ENCODE measurements at places on chromosomes 1 and 21. TPM values are rescaled to one million over a fixed set of nuclear protein-coding genes. Genes with fewer than 3 reads are reported as not detected.

HOOK1 gene
- not detected for total RNA-seq

- DNase-seq, result no peak
Observed at GRCh38 chr21:31997191-31997590, 124.4 kb downstream of the HUNK start.

MCOLN2 gene
- total RNA-seq, result 14.9 TPM

MRPS6 gene
- total RNA-seq, result 19.1 TPM

NTRK1 gene
- 1.3 TPM for total RNA-seq

- DNase-seq, result no peak
Observed at GRCh38 chr1:160823296-160823695, 27.3 kb downstream of the LY9 start.

GRCh38 chr21:18368205-18368604, 35.4 kb downstream of the TMPRSS15 start:
- no peak for DNase-seq

CBR3 gene
- 15.2 TPM for total RNA-seq

- DNase-seq, result no peak
Observed at GRCh38 chr1:112697781-112698201, 9.1 kb downstream of the RHOC start.

DNA sequence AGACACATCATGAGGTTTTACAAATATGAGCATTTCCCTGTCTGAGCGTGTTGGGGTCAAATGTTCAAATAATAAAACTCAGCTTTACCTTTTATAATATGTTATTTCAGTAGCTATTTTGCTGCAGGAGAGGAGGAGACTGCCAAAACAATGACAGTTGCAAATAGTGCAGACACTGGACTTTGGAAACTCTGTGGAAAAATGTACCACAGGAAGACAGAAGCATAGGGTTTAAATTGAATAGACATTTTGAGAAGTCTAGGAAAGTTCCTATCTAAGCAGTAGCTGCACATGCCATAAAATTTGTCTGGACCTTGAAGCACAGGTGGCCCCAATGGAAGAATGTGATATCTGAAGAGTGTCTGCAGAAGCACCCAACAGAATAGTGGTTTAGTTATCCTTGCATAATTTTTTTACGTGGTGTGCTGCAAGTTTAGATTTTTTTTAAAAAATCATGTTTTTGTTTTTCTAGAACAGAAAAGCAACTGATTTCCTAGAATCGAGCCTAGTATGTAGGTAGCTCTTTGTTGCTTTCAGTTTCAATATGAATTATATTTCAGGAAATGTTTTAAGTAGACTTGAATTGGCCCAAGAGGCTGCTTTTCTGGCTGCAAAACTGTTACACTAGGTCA, 14.0 kb upstream of the GBP5 start:
- DNase-seq, result no peak

- DNase-seq, result no peak
Observed at GRCh38 chr1:200353232-200353631, 56.6 kb downstream of the ZNF281 start.

RCSD1 gene
- total RNA-seq, result not detected

SH3GLB1 gene
- 41.4 TPM for total RNA-seq

TFF2 gene
- not detected for total RNA-seq

- DNase-seq, result no peak
Observed at GRCh38 chr1:231417513-231417912, 4.6 kb downstream of the EGLN1 start.

SPRR1B gene
- not detected for total RNA-seq

DNA sequence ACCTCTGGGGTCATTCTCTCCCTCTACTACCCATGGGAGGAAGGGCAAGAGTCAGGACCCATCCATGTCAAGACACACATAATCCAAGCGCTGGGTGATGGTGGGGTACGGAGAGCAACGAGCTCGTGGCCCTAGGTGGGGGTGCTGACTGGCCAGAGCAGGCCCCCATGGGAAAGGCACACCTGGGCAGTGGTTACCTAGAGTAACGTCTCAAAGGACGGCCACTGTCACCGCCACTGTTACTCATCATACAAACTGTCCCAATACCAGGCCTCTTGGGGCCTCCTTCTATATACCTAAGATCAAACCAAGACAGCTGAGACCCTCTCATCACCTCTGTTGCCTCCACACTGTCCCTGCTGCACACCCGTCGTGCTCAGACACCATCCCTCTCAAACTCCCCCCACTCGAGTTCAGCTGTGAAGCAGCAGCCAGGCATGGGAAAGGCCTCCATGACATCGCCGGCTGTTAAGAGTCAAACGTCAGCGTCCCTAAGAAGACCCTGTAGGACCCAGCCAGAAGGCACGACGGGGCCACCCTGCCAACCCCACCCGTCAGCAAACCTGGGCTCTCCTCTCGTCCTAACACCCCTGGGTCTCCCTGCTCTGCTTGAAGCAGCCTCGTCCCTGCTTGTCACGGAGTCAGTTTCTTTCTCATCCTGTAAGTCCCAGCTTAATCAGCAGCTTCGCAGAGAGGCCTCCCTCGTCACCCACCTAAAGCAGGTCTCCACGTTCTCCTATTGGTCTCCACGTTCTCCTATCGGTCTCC, 15.3 kb downstream of the NPHP4 start:
- no peak for DNase-seq

DNA sequence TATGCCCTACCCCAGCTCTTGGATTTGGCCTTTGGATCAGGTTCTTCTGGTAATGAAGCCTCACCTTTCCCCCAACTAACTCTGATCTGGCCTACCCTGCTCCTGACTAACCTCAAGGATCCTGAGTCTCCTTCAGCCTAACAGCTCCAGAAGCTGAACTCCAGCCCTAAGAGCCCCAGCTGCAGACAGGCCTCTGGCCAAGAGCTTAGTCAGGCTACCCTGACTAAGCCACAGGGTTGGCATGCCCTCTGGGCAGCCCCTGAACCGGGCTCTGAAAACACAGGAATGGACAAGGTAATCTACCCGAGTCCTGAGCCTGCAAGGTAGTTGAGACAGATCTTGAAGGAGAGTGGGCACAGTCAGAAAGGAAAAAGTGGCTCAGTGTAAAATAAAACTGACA, 29.4 kb downstream of the COA7 start:
- peak; percentile 24 for DNase-seq

DNA sequence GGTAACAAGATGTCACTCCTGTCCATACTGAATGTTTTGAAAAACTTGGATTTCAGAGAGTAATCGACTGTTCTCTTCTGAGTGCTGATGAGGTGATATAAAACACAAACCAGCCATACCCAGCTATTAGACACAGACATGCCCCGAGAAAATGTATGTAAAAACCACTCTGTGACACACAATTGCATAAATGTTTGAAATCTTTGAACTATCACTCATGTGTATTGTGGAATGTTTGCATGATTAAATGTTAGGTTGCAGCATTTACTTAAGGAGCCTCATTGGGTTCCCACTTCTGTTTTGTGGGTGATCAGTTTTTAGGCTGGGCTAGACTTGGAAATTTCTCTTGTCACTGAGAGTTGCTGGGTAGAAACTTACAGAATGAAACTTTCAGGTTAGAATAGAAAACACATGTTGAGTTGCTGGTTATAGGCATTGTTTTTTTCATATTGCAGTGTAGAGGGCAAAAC, 270.4 kb upstream of the B3GALT2 start:
- DNase-seq, result no peak

DNA sequence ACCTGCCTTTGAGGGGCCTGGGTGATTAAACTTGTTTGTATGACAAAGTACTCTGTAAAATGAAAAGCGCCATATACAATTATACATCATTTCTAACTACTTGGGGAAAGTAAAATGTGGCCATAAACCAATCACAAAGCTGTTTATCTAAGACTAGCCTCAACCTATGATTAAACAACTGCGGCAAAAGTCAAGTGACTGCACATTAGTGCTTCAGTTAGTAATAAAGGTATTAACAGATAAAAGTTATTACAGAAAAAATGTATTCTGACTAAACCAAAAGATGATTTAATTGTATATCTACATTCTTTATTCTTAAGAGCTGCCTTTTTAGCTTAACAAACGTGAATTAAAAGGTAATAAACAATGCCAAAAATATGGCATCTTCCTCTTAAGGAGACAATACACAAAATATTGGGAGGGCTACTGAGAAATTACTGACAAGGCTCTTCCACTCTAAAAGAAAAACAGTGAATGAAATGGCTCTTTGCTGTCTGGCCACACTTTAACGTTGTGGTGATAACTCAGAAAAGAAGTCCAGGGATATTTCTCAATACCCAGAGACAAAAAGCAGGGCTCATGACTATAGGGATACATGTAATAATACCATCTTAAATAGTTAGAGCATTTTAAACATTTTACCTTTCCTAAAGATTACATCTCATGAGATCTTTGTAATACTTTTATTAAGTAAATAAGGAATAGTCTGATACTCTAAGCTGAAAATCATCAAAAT, 8.6 kb downstream of the ARHGAP29 start:
- no peak for DNase-seq

FAM151A gene
- not detected for total RNA-seq

SELE gene
- not detected for total RNA-seq

GRCh38 chr1:22332424-22332717, 119.3 kb upstream of the ZBTB40 start:
- no peak for DNase-seq

GRCh38 chr1:203440771-203441170, 34.8 kb upstream of the PRELP start:
- DNase-seq, result peak; percentile 63

DNA sequence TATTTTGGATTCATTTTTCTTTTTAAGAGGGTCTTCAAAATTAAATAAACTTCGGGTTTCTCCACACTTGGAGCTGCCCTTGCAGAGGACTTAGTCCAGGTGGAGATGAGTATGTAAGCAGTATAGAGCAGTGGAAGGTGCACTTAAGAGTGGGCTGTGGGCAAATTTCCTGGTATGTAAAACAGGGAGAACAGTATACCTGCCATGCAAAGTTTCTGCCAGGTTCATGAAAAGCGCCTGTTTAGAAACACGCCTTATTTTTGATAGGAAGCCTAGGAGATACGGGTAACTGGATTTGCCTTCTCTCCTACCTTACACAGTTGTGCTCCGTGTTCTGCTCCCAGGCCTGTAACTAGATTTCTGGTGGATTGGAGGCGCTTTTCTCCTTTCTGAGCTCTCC, 1.2 kb downstream of the KDM4A start:
- no peak for DNase-seq

GRCh38 chr1:6646499-6647148, 22.0 kb downstream of the THAP3 start:
- peak; percentile 24 for DNase-seq

SPRR2E gene
- not detected for total RNA-seq

Measured in HT1080 (cell line).